Stimulated activated CD4-positive, alpha-beta T cell treated with anti-CD3 and anti-CD28 coated beads, Interleukin-15, amount 100 ng/mL, for 48 hours (primary cell): ENCODE measurements at places on chromosomes 3 and 15.

DNA sequence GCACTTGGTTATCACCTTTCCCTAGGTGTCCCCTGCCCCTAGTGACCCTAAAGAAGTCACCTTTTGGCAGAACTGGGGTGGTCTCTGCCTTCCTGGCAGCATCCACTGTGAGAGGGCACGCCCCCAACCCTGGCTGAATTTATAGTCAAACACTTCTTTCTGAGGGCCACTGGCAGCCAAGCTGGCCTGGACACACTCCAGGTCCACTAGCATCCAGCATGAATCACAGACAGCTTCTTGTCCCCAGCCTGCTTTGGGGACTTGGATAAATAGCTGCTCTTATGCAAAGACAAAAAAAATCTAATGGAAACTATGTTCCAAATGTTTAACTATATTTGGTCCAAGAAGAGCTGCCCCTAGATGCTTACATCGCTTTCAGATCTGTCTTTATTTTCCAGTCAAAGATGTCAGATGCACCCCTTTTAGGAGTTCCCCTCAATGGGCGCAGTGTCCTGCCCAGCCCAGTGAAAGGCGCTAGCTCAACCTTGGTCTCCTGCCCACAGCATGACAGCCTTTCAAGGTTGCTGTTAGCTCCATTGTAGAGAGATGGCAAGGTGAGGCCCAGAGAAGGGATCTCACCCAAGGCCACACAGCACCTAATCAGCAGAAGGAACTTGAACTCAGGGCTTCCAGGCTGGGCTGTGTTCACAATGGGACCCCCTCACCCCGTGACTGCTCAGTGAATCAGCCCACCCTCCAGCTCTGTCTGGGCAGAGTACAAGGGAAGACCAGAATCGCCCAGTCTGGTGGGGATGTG lies 7.0 kb downstream of the RASL12 start:
- DNase-seq, result no peak

- no peak for DNase-seq
These were observed 12.4 kb downstream of the SPATA16 start for GRCh38 chr3:173128633-173129032.

DNA sequence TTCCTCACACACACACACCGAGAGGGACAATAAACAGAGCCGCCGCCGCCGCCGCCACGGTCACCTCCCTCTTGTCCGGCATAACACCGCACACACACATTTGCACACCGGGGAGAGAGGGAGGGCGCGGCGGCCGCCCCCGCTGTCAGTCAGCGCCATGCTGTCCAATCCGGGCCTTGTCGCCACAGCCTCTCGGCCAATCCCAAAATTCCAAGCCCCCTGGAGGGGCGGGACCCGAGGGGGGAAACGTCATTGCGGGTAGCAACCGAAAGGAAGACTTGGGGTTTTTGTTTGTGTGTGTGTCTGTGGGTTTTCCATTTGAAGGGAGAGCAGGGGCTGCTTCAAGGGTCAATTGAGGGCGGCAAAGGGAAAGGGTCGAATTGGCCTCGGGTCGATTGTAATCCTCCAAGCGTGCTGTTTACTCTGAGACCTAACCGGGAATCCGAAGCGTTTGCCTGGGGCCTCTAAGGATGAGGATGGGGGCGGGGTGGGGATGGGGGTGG lies at the start of gene TOP2B:
TOP2B (minus strand) TSS at position 96 of the 503 bp plus-strand sequence. CDS start 610 bp downstream, outside the sequence.
- DNase-seq, result peak; percentile 90

GRCh38 chr3:147924755-147925154 lies 515.6 kb downstream of the ZIC1 start:
- no peak for DNase-seq

DNA sequence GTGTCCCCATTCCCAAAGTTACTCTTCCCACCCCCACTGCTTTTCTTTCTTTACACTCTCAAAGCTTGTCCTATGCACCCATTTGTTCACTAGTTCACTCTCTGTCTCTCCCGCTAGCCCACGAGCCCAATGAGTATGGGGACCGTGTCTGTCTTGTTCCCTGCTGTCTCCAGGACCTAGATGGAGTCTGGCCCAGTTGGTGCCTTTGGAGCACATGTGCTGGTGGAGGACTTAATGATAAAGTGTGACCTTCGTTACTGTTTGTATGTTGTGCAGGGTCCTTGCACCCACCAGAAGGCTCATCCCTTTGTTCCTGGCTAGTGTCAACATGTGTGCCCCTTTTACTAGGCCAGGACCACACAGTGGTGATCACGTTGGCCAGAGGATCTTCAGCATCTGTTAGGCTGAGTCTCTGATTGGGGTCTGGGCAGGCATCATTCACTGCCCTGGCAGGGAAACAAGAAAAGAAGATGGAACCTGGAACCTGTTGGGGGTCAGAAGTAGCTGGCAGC lies 7.4 kb downstream of the CISH start:
- no peak for DNase-seq
